Urinary bladder (tissue), 4 donors: ENCODE measurements at places on chromosomes 6 and 20. TPM values are rescaled to one million over a fixed set of nuclear protein-coding genes. Genes with fewer than 3 reads are reported as not detected.

Gene NKAPL
- total RNA-seq, result 0.90 TPM

Gene DDRGK1
- 14.8 TPM for total RNA-seq

Gene COL9A1
- 46.7 TPM for total RNA-seq

Gene PGC
- total RNA-seq, result not detected

Gene SALL4
- total RNA-seq, result 1.3 TPM

DNA sequence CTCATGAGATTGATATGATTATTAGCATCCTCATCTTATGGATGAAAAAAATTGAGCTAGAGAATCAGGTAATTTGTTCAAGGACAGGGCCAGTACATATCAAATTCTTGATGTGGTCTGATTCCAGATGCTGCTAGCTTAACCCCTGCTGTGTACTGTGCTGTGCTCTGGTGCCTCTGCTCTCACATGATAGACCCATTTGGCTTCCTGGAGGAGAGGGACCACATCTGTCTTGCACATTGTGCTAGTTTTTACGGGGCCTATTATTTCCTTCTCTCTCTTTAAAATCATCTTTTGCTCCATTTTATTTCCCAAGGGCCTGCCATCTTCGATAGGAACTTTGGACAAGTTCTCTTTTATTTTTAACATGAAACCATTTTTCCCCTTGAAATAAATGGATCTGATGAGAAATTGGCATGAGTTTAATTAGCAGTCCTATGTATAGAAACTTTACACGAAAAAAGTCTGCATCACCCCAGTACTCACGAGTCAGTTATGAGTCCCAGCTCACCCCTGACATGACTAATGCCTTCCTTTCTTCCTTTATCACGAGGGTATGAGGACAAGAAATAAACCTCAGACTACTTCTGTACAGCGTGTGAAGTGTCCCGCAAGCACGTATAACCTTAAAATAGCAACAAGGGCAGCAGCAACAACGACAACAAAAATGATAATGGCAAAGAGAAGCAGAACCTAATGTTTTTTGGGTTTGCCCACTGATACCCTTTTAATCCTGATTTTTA is 26.5 kb downstream of the CD109 start:
- no peak for DNase-seq

DNA sequence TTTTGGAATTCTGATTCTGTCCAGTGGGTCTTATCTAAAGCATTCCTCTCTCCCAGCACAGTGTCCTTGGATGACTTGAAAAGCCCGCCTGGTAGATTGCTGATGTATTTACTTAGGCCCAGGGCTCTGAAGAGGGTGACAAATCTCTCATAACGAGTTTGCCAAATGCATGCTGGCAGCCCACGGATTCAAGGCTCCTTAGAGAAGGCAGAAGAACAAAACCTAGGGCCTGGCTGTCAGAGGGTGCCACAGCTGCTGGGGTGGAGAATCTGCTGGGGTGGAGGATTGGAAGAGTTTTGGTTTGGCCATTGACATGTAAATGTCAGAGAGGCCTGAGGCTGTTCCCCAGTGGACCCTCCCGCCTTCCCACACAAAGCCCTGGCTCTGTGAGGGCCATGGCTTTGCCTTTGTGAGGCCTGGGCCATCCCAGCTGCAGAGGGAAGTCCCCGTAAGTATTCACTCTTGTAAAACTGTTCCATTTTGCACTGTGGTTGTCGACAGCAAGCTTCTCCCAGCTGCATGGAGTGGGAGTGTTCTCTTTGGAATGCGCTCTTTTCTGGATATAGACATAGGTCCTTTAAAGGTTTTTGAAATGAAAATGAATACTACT is 50.3 kb downstream of the ANKRD6 start:
- no peak for DNase-seq

DNA sequence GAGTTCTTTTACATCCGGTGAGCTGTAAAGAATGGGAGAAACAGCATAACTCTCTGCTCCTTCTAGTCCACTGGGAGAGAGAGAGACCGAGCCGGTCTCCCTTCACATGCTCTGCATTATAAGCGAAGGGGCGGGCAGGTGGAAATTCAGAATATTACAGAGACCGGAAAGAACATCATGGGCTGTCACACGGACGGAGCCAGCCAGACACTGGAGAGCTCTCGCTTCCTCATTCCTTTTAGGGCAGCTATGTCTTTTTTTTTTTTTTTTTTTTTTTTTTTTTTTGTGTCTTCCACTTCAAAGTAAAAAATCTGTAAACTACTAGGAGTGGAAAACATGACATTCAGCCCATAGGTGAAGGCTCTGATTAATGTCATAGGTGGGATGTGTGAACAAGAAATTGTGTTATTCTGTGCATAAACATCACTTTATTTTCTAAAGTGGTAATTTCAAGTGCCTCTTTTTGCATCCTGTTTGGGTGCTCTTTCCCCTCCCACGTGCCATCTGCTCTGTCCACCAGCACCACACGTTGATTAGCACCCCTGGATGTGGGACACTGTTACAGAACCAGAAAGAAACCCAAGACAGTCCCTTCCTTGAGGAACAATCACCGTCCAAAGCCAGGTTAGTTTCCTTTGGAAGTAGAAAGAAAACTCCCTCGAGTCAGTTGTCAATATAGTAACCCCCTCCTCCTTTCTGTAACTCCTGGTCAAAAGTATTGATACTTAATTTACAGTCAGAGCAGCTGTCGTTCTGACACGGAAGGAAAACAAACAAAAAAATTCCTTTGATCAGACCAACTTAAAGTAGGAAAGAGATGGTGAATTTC is at the start of gene TAGAP:
TAGAP (minus strand) TSS at position 93 of the 829 bp plus-strand sequence. CDS start 845 bp downstream, outside the sequence.
- no peak for DNase-seq

DNA sequence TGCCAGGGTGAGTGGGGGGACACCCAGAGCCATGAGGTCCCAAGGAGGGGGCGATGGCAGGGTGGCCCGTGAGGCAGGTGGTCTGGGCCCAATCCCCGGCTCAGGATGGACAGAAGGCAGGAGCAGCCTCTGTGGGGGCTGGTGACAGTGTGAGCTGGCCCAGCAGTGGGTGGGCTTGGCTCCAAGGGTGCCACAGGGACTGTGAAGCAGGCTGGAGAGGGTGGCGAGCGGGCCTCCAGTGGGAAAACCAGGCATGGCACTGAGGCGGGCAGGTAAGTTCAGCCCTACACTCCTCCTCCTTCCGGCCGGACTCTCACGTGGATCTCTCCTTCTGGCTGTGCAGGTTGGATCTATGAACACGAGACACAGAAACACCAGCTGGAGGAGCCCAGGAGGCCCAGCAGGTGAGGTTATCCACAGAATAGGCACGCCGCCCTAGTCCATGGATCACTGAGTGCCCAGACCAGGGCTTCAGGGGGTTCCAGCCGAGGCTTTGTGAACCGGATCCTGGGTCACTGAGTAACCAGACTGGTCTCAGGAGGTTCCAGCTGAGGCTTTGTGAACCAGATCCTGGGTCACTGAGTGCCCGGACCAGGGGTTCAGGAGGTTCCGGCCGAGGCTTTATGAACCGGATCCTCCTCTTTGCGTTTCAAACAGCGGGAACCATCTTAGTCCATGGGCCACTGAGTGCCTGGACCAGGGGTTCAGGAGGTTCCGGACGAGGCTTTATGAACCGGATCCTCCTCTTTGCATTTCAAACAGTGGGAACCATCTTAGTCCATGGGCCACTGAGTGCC is 76.4 kb upstream of the BHLHE23 start:
- DNase-seq, result no peak

GRCh38 chr6:149046822-149047246 is 270.7 kb upstream of the TAB2 start:
- no peak for DNase-seq

DNA sequence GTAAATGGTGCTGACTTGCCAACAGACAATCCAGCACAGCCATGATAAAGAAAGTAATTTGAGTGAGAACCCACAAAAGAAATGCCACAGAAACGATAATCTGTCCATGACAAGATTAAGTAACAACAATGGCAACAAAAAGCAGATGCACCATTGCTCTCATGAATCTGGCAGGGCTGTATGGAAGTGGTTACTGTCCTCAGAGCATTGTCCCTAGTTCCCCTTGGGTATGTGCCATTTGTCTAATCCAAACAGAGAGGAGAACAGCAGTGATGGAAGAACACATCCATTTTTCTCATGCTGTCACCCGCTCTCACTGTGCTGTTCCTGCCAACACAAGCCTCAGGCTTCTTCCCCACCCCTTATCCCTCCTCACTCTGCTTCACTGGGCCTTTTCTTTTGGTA is 65.8 kb downstream of the REV3L start:
- no peak for DNase-seq

DNA sequence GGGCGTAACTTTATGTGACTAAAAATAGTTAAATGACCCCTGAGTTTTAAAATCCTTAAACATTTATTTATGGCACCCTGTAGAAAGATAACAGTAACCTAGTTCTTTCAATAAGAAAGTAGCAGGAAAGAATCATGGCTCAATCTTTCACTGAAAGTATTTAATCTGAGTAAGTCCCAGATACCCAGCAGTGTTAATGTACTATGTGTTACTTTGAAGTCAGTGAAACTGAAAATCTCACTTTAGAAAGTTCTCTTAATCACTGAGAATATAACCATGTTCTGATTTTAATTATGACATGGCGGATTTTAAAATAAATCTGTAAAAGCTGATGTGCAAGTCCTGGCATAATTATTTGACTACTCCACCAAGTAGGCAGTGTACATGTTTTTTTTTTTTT is 8.1 kb upstream of the HEY2 start:
- no peak for DNase-seq

GRCh38 chr20:41618807-41619311 is 682 bp upstream of the CHD6 start:
- DNase-seq, result no peak

- no peak for DNase-seq
Observed at GRCh38 chr6:157227202-157228166, 95.8 kb downstream of the TMEM242 start.
